T-helper 9 cell (primary cell): ENCODE measurements at places on chromosomes 11 and 22.
A peak's percentile ranks its signal among the peaks of the same experiment; 100 is the strongest.

DNA sequence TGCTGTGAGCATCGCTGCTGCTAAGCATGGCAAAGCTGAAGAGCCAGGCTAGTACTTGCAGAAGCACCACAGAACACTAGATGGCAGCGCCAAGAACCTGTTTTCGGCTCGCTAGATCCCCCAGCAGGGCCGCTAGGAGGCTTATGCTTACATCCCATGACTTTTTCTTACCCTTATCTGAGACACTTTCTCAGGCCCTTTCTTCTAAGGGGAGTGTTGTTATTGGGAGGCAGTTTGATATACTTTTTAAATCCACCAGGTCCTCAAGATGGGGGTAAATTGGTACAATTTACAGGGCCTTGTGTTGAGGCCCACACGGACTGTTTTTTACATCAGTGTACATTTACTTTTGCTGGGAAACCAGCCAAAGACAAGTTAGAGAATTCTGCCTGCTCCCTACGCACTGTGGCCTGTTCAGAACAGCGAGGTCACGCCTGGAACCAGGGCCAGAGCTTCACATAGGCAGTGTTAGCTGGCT lies 4.0 kb downstream of the TRIM6 start:
- DNase-seq = peak; percentile 34

DNA sequence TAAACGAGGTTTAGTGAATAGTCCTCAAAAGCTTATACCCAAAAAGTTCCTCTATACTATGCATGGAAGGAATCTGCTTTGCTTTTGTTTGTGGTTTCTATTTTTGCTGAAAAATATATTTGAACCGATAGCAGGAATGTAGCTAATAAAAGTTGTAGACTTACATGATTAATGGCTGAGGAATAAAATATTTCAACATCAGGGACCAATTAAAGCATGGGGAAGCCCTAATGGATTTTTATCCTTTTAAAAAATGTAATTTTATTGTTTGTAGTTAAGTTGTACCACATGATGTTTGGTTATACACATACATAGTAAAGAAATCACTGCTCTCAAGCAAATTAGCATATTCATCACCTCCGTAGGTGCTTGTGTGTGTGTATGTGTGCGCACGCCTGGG lies 295.3 kb upstream of the CNTN5 start:
- DNase-seq = no peak

- no peak for DNase-seq
These were observed 275.5 kb downstream of the SOX6 start for GRCh38 chr11:16080688-16081381.

GRCh38 chr11:86372586-86372985 lies 2.1 kb upstream of the CCDC81 start:
- DNase-seq = no peak

- DNase-seq = peak; percentile 63
These were observed 1.4 kb downstream of the MFNG start for GRCh38 chr22:37484480-37485394.

DNA sequence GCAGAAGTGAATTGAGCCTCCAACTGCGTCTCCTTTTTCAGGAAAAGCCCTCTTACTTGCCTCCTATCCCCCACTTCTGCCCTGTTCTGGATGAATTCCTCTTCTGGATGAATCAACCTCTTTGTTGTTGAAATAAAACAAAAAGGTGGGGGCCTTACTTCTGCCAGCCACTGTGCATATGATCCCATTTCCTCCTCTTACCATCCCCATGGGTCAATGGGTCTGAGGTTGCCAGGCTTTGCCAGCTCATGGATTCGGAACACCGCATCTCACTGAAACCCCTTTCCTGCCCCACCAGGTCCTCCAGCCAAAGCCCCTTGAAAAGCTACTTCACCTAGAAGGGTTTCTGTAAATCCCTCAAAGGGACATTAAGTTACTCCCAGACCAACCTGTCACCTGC lies 3.7 kb upstream of the CHST1 start:
- no peak for DNase-seq

DNA sequence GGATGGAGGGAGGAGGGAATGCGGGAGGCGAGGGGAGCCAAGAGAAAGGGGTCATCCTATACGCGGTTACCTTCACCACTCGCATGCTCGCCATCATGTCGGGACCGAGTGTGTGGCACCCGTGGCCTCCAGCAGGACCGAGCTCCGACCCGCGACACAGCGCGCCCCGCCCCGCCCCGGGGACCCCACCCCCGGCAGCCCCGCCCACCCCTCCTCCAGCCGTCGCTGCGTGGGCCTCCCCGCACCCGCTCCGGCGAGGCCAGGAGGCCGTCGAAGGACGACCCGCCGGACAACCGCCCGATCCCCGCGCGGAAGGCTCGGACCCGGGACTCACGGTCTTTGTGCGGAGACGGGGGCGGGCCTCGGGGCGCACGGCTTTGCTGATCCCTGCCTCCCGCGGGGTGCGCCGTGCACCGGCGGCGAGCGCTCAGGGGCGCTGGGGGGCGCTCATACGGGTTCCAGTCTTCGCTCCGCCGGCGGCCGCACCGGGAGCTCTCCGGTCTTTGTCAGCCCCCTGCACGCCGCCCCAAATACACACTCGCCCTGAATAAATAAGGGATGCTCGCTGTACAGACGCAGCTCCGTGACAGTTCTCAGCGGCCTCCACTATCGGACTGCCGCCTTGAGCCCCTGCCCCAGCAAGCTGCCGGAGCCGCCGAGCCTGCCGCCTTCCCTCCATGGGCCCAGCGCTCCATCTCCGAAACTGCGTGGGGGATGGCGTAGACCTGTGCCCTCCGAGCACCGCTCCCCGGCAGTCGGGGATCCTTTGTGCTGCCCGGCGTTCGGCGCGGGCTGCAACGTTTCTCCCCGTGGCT lies at the start of gene UBE2L6:
TSS of gene UBE2L6 (minus strand) at position 158 of the 815 bp plus-strand sequence. CDS start at position 97, 61 bp downstream.
- peak; percentile 57 for DNase-seq

DNA sequence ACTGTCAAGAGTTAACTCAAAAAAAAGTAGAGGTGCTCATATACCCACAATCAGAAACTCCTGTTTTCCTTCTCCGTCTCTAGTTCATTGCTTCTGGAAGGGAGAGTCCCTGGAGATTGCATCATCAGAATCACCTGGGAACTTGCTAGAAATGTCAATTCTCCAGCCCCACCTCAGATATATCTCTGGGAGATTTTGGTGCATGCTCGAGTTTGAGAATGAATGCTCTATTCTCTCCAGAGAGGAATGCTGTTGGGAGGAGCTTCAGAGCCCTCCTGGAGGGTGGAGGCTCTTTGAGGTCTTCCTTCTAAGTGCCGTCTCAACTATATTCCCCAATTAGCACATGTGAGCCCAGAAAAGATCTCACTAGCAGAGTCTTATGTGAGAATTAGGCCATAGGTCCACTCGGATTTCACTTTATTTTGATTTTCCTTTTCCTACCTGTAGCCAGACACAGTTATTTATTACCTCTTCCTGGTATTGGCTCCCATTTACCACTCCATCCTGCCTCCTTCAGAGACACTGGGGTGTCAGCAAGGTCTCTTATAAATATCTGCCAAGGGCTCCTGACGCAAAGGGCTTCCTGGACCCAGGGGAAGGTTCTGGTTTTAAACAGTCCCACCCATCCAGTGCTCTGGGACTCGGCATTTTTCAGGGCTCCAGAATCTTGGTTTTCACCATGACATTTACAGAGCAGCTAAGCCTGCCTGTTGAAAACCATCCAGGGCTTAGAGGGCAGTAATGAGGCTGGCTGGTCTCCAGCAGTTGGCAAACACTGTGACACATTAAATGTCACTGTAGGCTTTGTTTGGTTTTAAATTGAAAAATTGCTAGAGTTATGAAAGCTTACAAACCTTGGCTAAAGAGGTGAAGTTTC lies 136.2 kb downstream of the CD44 start:
- no peak for DNase-seq

DNA sequence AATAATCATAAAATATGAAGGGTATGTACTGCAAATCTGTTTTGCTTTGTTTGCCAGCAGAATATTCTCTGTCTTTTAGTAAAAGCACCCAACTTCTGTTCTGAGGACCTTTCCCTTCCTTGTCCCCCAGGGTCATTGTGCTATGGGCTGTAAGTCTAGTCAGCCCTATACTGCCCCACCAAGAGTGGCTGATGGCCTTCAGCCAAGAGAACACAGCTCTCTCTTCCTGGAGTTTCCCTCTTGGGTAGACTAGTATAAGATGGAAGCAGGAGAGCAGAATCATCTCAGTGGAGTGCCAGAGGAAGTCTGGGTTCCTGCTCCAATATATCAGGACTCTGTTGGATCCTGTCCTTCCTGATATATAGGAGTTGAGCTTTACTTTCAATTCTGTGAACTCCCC lies 29.0 kb downstream of the MMP13 start:
- DNase-seq = no peak

- no peak for DNase-seq
These were observed 15.9 kb downstream of the RTN4RL2 start for GRCh38 chr11:57476047-57476756.

GRCh38 chr11:113632981-113633380 lies 73.1 kb downstream of the TMPRSS5 start:
- DNase-seq = no peak
